NCI-H1105 (cell line): ENCODE measurements at places on chromosomes 7 and 10.

- DNase-seq: no peak
Observed at GRCh38 chr10:42960491-42960990, 116.3 kb upstream of the RET start.

DNA sequence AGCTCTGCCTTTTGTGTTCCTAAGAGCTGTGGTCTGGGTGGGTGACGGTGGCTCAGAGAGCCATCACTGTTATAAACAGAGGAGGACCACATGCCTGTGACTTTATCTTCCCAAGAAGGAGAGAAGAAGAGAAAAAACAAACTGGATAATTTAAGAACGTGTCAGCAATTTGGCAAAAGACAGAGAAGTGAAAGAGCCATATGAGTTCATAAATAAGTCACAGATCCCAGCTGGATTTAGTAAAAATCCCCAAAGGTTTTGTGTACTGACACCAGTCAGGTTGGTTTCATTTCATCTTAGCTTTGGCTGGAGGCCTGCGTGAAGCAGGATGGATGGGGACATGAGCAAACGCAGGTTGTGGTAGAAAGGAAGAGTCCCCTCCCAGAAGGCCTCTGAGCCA is 120.7 kb downstream of the CXCL12 start:
- DNase-seq: no peak

DNA sequence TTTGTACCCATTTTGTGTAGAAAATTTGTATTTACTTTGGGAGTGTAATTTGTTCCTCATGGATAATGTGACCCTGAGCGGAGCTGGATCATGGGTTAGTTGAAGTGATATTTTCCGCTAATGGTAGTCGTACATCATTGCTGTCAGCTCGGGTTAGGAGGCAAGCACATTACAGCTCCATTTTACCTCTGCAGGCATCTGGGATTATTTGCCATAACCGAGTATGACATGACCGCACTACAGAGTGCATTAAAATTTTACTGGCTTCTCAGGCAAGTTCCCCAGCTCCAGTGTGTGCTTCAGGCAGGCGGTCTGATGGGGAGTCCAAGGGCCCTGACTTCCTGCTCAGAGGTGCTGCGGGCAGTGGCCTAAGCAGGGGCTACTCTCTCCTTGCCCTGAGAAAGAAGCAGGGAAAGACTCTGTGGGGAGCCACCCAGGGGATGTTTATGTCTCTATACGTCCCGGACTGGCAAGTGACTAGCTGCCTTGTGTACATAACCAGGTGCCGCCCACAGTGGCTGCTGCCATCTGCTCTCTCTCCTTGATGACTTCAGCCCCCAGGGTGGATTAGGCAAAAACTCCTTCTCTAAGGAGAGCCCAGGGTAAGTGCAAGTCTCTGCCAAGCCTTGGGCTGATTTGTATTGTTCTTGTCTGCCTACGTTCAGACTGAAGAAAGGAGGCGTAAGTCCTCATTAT is 685.3 kb upstream of the GALNT17 start:
- DNase-seq: no peak

- no peak for DNase-seq
Observed at GRCh38 chr7:157016352-157017041, 6.0 kb upstream of the MNX1 start.

DNA sequence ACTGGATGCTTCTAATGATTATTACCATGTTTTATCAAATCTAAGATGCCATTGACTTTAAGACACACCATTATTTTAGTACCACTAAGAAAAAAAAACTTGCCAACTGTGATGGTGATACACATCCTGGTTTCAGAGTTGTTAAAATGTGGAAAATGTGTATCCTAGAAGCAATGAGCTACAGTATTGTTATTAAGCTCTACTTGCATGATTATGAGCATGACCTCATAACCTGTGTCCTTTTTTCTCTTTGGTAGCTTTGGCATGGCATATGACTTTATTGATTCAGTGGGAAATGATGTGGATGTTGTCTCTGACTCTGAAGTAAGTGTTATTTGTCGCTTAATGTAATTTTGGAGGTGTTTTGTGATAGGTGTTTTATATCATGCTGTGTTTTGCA is 3.3 kb downstream of the EDRF1 start:
- DNase-seq: no peak

GRCh38 chr10:2081501-2081900 is 344.2 kb upstream of the ADARB2 start:
- DNase-seq: no peak

- DNase-seq: no peak
Observed at GRCh38 chr7:47738563-47739166, 156.8 kb upstream of the TNS3 start.

GRCh38 chr10:38184477-38184876 is 90.3 kb downstream of the ZNF37A start:
- DNase-seq: no peak

- DNase-seq: no peak
Observed at GRCh38 chr7:29548823-29549222, 14.8 kb upstream of the PRR15 start.

DNA sequence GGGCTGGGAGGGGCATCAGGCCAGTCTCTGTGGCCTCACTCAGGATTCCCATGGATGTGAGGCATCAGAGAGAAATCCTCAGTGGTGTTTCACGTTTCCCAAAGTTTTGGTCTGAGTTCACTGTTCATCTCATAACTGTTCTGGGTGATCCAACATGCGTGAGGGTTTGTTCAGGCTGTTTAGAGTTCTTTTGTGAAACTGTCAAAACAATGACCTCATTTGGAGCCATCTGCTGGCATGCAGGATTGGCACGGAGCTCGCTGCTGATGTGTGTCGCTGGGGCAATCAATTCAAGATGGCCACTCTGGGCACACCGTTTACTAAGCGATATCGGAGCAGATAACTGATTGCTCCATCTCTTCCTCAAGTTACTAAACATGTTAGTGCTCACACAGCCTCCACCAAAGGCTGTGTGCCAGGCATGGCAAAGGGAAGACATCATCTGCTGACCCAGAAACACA is 365.6 kb downstream of the WDR11 start:
- no peak for DNase-seq

- no peak for DNase-seq
Observed at GRCh38 chr10:18334116-18334867, 194.1 kb downstream of the CACNB2 start.

DNA sequence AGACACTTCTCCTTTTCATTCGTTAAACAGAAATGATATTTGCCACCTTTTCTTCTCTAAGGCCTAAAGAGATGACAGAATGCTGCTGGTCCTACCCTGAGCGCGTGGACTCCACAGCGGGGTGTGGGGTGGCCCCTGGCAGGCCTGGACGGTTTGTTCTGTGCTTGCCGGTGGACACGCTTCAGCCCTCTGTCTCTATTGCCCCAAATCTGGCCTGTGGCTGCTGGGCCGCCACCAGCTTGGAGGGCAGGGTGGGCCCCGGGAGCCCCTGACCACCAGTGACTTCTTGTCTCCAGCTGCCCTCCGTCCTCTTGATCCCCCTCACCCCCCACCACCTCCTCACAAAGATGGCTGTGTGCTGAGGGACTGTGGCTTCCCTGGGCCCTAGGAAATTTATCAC is 5.7 kb downstream of the CHST3 start:
- no peak for DNase-seq

- no peak for DNase-seq
Observed at GRCh38 chr10:113438652-113439051, 114.2 kb upstream of the HABP2 start.

GRCh38 chr10:33233635-33234034 is 100.8 kb downstream of the NRP1 start:
- DNase-seq: no peak

DNA sequence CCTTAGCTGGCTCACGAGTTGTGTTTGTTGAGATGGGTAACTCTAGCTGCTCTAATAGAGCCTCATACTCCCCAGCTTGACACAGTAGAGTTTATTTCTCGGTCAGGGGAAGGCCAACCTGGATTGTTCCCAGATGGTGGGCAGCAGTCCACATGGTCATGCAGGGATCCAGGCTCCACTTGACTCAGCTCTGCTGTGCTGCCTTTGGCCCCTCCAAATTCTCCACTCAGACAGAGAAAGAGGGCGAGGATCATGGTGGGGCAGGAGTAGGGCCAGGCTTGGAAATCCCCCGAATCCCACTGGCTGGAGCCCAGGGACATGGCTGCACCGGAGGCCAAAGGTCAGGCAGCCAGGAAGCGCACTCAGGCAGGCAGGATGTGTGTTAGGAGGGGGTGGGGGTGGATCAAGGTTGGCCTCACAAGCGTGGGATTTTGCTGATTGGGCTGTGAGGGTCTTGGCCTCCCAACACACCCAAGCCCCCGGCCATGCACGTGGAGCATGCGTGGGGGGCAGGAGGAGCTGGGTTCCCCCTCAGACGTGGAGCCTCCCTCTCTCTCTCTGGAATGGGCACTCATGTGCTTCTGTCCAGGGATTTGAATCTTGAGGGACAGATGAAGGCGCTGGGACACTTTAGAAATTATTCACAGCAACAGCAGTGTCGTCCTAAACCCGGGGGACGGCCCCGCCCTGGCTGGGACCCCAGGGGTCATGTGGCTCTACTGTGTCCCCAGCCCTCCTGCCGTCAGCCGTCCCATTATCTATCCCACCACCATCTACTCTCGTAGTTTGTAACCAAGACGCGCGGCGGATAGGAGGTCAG is 44.8 kb downstream of the PDGFA start:
- DNase-seq: no peak

GRCh38 chr10:85661123-85661522 is 705.5 kb downstream of the GRID1 start:
- no peak for DNase-seq
